ENCODE measurements at places on chromosomes 4 and X.

GRCh38 chrX:45847961-45848360 is 647.3 kb upstream of the DIPK2B start:
- no peak for DNase-seq

GRCh38 chrX:123882391-123882790 is 22.5 kb downstream of the XIAP start:
- DNase-seq: no peak

GRCh38 chrX:130805903-130806302 is 97.1 kb downstream of the ENOX2 start:
- DNase-seq: no peak

GRCh38 chr4:87589531-87589930 is 18.8 kb upstream of the DSPP start:
- DNase-seq: no peak

DNA sequence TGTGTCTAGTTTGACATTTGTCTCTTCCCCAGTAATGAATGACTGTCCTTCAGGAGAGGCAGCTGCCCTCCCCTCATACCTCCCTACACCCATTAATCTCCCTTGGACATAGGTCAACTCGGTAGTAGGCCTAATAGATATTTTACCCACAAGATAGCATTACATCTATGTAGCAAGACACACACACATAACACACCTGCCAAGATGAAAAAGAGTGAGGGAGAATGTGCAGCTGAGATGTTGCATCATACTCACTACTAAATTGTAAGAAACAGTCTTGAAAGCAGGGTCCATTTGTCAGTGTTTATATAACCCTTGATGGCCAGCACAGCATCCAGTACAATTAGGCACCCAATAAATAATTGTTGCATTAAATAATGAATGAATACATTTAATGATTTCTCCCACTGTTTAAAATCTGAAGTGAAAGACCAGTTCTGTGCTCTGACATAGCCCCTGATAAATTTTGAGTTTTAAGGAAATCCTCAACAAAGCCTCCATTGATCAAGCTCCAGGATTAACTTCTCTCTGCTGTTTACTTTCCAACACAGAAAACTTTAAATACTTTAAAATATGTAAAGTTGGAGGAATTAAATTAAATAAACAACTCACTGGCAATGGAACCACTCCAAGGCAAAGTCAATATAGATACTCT is 440.8 kb upstream of the RASGEF1B start:
- no peak for DNase-seq

DNA sequence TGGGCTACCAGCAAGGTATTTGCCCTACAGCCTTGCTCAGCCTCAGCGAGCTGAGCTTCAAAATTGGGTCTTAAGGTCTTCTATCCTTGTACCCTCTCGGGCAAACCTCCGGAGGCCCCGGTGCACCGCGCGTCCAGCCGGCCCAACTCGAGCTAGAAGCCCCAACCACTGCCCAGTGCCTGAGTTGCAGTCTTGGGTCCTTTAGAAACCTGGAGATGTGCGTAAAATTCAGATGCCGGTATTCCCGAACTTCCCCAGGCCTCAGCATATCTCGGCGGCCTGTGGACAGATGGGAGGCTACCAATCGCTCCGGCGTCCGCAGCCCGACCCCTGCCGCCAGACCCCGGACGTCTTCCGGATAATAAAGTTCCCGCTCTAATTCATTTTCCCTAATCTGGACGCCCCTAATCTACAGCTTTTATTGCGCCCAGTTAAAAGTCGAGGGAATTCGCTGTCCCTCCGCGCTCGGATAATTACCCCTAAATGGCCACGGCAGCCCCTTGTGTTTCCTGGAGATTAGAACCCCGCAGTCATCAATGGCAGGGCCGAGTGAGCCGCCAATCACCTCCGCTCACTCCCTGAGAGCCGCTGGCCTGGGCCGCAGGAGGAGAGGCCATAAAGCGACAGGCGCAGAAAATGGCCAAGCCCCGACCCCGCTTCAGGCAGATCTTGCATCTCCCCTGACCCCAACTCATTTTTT is 1.5 kb upstream of the MSX1 start:
- no peak for DNase-seq

Measured in GM12891 (cell line).